ENCODE measurements at places on chromosomes 2 and 18.

GRCh38 chr2:119256582-119256921, 32.9 kb downstream of the STEAP3 start:
- DNase-seq, result no peak

DNA sequence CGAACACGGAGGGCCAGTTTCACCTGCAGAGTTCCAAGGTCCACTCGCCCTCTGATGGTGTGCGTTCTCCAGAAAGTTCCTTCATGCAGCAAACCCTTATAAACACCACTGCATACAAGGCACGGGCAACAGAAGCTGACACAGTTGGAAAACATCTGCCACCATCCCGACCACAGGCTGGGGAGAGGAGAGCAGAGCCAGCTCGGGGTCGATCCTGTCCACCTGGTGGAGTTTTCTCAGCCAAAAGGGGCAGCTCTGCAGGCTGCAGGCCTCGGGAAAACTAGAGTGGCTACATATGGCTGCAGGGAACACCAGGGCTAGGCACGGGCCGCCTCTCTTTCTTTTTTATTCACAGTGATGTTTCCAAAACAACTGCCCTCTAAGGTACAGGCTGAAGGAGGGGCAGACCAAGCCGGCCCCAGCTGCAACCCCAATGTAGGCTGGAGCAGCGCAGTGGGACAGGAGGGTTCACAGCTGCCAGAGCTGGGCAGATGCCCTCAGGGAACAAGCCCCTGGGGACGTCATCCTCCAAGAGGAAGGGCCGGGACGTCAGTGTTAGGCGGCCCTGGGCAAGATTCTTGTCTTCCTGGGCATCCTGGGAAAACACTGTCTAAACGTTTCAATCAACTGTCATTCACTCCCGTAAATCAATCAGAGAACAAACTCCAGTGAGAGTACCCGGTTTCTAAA, 274.7 kb downstream of the TWIST2 start:
- DNase-seq, result no peak

DNA sequence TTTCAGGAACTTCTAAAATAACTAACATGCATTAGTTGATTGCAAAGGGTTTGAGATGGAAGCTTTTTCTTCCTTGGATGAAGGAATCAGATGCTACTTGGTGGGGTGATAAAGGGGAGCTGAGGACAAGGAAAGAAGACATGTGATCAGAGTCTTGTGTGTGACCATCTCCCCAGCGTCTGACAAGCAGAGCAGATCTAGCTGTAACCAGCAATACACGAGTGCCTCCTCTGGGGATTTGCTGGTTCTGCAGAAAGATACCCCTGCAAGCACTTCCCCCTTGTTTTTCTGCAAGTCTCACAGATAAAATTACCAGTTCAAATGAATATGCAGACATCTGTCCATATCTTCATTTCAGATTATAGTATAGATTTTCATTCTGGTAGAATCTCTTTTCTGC, 2.7 kb downstream of the CDH7 start:
- DNase-seq, result no peak

- no peak for DNase-seq
Measured at GRCh38 chr2:16466133-16466820, 199.4 kb downstream of the CYRIA start.

GRCh38 chr2:120436885-120437603, 91.1 kb downstream of the INHBB start:
- DNase-seq, result no peak

DNA sequence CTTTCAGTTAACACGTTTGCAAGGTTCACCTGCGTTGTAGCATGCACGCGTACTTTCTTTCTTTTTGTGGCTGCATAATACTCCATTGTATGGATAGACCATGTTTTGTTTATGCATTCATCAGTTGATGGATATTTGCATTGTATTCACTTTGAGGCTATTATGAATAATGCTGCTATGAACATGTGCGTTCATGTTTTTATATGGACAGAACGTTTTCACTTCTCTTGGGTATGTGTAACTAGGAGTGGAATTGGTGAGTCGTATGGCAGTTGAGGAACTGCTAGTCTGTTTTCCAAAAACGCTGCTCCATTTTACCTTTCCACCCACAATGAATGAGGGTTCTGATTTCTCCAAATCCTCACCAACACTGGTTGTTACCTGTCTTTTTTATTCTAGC, 244.3 kb downstream of the GLI2 start:
- no peak for DNase-seq

- no peak for DNase-seq
Measured at GRCh38 chr18:45103319-45104048, 422.8 kb downstream of the SETBP1 start.

- DNase-seq, result no peak
Measured at GRCh38 chr2:222442665-222443064, 18.3 kb downstream of the SGPP2 start.

DNA sequence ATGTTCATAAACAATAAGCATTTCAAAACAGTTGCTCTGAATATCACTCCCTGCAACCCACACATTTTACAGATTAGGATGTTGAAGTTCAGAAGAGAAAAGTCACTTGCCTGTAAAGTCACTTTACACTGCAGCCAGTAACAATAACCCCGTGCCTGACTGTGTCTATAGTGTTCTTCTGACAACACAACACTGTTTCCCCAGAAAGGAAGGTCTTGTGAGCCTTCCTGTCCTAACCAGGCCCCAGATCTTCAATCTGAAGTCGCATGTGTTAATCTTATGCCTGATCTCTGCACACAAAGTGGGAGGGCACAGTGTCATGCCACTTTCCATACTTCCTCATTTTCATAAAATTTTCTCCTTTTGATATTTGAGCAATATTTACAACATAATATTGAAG, 120.2 kb downstream of the FEZ2 start:
- DNase-seq, result no peak

- DNase-seq, result no peak
Measured at GRCh38 chr2:129803871-129804270, 175.6 kb upstream of the RAB6C start.

- DNase-seq, result no peak
Measured at GRCh38 chr2:85694052-85695025, at the start of gene GNLY. GNLY (plus strand) TSS chr2:85694358; CDS start chr2:85694419, 61 bp downstream.

DNA sequence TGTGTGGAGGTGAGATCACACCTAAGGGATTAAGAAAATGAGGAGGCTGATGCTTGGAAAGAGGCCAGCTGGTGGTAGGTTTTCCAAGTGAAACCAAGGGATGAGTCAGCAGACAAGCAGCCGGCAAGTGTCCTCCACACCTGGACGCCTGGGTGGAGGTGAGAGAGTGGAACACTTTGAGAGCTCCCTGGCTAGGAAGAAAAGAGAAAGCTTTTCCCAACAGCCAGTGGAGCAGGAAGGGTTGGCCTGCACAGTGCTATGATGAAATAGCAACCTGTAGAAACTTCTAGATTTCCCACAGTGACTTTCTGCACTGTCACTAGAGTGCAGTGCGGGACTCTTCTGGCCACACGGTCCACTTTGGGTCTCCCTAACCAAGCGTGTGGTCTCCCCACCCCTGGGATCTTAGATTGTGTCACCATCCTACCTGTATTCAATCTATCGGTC, 19.6 kb upstream of the IL37 start:
- DNase-seq, result no peak

GRCh38 chr2:28193630-28194403, 198.8 kb upstream of the FOSL2 start:
- DNase-seq, result no peak

- no peak for DNase-seq
Measured at GRCh38 chr2:108351889-108352288, 25.9 kb upstream of the SULT1C4 start.

- no peak for DNase-seq
Measured at GRCh38 chr2:20637147-20637546, 13.8 kb downstream of the HS1BP3 start.

DNA sequence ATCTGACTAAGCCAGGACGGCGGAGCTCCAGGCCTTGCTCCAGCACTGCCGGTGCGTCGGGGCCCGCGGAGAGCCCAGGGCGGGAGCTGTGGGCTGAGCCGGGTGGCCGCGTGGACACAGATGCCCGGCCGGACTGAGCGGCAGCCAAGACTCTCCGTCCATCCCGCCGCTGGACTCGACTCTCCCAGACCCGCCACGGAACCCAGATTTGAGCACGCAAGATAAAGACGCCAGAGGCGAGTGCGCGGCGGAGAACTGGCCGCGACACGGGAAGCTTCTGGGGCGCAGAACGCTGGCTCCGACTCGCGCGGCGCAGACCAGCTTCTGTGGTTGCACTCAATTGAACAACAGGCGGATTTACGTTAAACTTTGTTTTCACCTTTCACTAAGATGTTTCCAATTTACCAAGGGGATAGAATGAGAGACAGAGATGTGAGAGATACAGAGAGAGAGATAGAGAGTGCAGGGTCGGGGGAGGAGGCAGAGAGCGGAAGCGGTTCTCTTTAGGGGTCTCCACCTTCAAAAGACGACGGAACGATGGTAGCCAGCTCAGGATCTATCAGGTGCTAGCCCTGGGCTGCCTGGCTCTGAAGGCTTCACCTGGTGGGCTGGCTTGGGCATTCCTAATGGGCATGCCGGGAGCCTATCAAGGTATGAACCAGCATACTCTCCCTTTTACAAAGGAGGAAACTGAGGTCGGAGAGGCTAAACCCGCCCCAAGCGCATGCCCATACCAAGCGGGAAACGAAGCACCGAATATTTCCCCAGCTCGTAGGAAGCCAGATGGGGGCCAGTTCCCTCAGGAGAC, 10.4 kb upstream of the EN1 start:
- DNase-seq, result no peak

DNA sequence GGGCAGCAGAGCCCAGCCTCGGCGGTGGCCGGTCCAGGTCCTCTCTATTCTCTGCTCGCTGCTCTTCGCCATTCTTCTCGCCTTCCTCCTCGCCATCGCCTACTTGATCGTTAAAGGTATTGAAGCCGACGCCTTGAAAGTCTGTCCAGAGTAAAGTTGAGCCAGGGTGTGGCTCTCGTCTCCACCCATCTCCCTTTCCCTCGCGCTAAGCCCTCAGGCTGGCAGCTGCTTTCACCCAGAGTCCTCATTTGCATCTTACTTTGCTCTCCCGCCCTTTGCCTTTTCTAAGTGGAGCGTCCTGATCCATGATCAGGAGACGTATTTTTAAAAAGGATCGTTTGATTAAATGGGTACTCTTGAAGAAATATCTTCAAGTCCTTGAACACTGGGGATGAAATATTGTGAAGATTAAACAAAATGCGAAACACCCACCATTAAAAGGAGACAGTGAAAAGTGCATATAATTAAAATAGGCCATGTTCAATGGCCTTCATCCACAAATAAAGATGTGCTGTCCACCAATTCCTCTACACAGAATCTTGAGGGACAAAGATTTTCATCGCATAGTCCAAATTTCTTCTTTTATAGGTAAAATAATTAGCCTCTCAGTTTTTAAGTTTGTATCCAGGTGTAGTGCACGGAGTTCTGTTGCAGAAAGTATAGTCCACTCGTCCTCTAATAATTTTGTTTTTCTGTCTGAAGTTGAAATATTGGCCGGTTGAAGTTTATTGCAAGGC, 657 bp downstream of the ARL6IP6 start:
- DNase-seq, result no peak

- no peak for DNase-seq
Measured at GRCh38 chr2:128727404-128727803, 408.7 kb upstream of the HS6ST1 start.

- DNase-seq, result no peak
Measured at GRCh38 chr2:200602584-200602983, 16.8 kb downstream of the AOX1 start.

DNA sequence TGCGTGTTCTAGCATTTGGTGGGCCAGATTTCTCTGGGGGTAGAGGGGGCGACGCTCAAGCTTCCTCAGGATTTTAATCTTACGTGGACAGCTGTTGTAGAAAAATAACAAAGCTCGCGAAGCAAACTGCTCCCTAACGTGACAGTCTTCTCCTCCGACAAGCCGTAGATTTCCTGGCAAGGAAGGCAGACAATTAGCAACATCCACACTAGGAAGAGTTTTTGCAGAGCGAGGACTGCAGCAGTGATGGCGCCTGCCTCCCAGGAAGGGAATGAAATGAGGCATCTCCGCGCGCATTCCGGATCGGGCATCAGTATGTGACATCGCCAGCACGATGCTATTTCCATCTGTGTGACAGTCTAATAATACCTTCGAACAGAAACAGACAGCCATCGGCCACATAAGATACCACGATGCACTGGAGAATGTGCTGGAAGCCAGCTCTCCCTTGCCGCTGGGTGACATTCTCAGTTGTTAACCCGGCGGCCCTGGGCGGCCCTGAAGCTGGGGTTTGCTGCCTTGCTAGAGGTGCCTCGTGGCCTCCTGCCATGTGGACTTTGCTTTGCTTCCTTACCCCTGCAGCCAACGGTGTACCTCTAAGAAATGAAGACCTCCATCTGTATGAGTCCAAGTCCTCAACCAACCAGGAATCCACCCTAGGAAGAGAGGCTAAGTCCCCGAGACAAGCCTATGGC, 101.8 kb upstream of the AGAP1 start:
- no peak for DNase-seq

DNA sequence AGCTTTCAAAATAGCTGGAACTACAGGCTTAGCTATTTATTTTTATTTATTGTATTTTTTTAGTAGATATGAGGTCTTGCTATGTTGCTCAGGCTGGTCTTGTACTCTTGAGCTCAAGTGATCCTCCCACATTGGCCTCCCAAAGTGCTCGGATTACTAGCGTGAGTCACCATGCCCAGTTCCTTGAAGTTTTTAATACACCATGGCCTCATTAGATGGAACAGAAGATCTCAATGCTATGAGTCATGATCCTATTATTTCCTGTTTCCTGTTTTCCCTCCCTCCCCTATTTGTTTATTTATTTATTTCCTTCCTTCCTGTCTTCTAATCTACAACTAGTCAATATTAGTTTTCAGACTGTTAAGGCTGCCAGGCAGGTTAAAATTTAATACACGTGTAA, 309.0 kb downstream of the CMPK2 start:
- no peak for DNase-seq

DNA sequence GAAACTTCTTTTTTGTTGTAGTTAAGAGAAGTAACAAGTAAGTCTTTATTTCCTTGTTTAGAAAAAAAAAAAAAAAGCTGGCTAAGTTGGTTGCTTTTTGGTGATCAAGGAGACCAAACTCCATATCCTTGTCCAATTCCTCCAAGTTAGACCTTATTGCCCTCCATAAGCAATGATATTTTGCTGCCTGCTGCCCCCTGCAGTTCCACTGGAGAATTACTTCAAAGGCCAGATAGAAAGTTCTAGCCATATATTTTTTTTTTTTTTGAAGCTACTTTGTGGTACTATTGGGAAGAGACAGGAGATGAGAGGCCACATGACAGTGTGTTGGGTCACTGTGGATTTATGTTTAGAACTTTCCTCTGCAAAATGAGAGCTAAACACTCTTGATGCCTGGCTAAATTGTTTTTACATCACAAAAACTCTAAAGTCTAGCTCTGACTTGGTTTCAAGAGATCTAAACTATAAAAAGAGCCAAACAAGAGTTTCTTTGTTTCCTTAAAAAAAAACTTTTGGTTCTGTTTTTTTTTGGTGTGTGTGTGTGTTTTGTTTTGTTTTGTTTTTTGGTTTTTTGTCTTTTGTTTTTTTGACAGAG, 80.7 kb upstream of the RASGRP3 start:
- no peak for DNase-seq

GRCh38 chr2:145203891-145204290, 684.0 kb upstream of the ZEB2 start:
- DNase-seq, result no peak

- DNase-seq, result no peak
Measured at GRCh38 chr2:34069604-34070003, 470.5 kb upstream of the FAM98A start.
